ENCODE measurements at places on chromosomes 4 and X.

DNA sequence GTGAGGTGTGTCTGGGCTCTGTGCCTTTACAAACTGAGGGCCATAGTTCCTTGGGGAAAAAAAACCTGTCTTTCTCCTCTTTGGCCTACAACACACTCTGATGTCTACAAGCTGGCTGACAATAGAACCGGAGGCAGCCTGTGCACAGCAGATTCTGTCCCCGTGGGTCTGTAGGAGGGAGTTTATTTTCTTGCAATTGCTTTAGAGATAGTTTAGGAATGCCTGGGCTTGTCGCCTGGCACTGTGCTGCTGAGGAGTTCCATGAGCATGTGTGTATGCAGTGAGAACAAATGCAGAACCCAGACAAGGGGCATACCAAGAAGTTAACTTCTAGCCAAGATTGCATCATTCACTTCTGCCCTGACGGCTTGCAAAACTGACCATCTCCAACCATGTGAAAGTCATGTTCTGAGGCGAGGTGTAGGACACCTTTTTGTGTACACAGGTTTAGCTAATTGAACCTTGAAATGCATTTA lies 54.1 kb downstream of the CCNI start:
- DNase-seq = no peak

- no peak for DNase-seq
These were observed 770.1 kb upstream of the GALNTL6 start for GRCh38 chr4:171042989-171043524.

GRCh38 chr4:26985873-26986272 lies 125.2 kb downstream of the STIM2 start:
- DNase-seq = no peak

DNA sequence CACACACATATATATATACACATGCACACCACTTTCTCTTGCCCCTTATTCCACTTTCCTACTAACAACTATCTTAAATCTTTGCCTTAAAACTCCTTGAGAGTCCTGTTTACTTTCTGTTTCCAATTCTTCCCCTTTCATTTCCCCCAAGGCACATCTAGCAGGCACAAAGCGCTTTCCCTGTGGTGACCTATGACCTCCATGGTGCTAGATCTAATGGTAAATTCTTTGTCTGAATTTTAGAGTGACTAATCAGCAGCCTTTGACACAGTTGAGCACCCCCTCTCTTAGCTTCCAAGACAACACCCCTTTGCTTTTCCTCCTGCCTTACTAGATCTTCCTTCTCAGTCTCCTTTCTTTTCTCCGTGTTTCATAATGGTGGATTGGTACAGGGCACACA lies 236.4 kb upstream of the TTC29 start:
- DNase-seq = no peak

GRCh38 chr4:128385683-128386304 lies 98.2 kb upstream of the PGRMC2 start:
- no peak for DNase-seq

DNA sequence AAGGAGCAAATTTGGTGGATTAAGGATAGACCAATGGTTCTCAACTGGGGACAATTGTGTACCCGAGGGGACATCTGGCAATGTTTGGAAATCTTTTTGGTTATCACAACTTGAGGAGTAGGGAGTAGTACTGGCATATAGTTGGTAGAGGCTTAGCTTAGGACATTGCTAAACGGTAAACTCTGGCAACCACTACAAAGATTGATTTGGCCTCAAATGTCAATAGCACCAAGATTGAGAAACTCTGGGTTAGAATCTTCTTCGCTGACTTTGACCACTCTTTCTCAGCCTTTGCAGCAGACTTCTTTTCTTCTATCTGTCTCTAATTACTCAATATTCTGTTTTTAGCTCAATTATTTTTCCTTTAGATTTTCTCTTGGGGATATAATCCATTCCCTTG lies 1.5 kb upstream of the NBDY start:
- no peak for DNase-seq

DNA sequence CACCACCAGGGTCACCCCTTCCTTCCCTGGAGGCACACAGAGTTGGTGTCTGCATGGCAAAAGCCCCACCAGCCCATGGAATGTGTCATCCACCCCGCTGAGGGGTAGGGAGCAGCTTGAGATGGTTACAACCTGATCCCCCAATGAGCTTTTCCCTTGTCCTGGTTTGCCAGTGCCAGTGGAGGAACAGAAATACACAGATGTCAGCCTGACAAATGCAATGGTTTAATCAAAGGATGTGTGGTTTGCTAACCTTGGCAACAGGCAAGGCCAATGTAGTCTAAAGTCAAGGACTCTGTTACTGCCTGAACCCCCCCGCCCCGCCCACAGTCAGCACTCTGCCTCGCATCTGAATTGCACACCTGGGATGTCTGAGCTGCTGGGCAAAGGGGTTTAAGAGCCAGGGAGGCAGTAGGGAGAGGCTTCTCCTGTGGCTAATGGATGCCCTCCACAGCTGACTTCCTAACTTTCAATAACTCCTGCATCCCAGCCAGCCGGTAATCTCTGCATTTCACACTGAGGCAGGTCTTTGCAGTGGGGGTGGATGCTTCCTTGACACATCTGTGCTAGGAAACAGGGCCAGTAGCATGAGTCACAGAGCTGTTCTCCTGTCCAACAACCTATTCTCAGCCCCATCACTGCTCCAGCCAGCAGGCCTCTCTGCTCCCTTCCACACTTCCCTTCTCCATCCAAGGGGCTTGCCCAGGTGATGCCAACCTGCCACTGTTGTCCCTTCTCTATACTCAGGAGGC lies 137.5 kb downstream of the AMMECR1 start:
- DNase-seq = no peak

DNA sequence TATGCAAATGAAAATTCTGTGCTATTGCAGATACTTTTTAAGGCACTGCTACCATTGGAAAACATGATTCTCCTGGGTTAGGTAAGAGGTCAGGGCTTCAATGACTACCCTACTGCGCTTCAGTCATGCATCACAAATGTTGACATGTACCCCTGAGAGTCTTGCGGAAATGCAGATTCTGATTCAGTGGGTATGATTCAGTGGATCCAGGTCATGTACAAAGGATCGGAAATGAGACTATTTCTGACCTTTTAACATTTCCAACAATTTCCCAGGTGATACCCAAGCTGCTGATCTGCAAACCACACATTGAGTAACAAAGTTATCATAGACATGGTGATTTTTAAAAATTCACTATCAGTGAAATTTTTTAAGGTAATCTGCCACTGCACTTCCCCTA lies 62.6 kb downstream of the DDX53 start:
- no peak for DNase-seq

DNA sequence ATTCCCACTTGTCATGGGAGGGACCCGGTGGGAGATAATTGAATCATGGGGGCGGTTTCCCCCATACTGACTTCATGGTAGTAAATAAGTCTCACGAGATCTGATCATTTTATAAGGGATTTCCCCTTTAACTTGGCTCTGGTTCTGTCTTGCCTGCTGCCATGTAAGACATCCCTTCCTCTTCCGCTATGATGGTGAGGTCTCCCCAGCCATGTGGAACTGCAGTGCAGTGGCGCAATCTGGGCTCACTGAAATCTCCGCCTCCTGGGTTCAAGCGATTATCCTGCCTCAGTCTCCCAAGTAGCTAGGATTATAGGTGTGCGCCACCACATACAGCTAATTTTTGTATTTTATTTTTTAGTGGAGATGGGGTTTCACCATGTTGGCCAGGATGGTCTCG lies 2.9 kb downstream of the HPGDS start:
- peak; percentile 3 for DNase-seq

DNA sequence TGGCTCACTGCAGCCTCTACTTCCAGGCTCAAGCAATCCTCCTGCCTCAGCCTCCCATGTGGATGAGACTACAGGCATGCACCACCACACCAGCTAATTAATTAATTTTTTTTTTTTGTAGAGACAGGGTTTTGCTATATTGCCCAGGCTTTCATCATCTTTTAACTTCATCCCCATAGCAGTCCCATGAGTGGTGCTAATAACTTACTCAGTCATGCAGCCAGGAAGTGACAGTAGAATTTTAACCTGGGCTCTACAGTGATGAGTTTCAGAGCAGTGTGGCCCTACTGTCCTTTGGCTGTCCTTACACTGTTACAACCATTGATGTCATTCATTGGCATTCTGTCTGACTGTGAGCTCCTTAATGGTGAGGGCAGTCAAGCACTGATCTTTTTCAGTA lies 3.9 kb upstream of the OCIAD2 start:
- no peak for DNase-seq

- no peak for DNase-seq
These were observed 85.0 kb upstream of the SORBS2 start for GRCh38 chr4:185896817-185897488.

DNA sequence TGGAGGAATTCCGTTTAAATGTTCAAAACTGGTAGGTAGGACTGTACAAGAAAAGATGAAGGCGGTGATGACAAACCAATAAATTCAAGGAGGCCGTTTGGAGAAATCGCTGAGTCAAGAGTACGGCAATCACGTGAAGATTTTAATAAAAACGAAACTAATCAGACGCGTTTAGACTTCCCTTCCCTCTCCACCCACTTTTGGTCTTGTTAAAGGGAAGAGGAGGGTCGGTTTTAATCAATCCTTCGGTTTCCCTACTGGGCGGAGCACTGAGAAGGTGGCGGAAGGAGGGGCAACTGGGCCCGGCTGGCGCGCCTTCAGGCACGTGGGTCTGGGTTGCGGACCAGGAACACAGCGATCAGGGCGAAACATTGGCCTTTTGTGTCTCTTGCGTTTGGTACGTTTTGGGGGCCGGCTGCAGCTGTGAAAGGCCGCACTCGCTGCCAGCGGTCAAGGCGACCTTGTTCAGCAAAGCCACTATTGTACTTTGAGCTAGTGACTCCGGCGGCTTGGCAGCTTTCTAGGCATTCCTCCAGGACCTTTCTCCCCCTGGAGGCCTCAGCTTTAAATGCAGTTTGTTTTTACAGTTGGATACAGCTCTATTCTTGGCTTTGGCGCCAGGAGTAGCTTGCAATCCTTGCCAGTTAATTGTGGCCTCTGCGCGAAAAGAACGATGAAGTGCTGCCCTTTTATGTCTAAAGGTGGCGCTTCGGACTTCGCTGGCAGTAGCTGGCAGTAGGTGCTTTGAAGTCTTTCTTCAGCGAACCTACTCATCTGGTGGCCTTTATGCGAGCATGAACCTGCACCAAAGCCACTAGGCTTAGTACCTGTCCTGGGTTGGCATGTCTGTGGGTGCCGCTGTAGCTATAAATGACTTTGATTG lies 16.8 kb upstream of the LAMP2 start:
- DNase-seq = peak; percentile 23

GRCh38 chrX:35040871-35041270 lies 98.3 kb downstream of the FAM47B start:
- DNase-seq = no peak

DNA sequence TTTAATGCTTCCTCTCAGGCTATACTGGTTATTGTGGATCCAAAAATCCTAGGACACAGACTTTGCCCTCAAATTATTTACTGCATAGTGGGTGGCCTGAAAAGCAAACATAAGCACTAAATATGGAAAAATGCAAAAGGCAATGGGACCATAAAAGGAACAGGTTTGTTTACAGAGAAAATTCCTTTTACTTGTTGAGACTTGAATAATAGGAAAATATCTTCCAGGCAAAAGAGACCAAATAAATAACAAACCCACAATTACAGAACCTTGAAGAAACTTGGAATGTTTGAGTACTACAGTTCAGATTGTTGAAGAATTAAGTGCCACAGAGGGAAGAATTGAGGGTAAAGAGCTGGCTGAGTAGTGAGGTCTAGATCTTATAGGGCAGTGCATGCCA lies 711.0 kb downstream of the C4orf33 start:
- DNase-seq = no peak

DNA sequence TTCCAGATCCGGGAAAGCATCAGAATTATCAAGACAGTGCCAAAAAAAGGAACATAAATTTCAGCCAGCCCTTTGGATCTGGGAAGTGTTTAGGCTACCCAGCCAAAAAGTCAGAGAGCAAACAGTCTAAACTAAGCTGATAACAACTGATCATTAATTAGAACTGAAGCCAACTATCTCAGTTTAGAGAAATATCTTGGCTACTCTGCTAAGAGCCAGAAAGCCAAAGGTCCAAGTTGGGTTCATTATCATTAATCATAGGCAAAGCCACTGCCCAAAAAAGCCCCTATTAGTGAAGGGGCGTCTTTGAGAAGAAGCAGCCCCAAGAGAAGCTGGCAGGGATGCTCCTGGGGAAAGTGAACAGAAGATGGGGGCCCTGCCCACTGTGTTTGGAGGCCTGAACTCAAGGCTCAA lies 37.0 kb upstream of the SHISA3 start:
- no peak for DNase-seq

DNA sequence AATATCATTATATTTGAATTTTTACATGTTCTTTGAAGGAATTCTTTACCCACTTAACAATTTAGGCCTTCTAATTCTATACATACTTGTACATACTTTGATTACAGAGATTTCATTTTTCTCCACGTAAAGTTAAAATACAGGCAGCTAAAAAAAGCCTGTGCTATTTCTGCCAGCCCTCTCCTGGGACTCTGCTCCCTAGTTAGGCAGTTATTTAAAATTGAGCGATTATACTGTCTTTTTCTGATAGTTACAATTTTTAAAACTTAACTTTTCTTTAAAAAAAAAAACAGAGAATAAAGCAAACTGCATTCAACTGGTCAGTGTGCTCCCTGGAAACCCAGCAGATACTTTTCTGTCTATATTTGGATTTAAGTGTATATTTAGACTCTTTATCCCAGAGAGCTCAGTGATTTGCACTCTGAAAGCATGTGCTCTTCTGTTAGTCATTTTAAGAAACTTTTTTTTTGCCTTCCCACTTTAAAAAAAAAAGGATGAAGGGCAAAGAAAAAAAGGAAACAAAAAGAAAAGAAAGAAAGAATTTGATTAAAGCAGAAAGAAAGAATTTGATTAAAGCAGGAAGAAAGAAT lies 18.1 kb upstream of the FAM241A start:
- DNase-seq = no peak

- no peak for DNase-seq
These were observed 183.3 kb upstream of the INTU start for GRCh38 chr4:127449449-127449848.

GRCh38 chr4:4413373-4413725 lies 26.4 kb downstream of the NSG1 start:
- no peak for DNase-seq

DNA sequence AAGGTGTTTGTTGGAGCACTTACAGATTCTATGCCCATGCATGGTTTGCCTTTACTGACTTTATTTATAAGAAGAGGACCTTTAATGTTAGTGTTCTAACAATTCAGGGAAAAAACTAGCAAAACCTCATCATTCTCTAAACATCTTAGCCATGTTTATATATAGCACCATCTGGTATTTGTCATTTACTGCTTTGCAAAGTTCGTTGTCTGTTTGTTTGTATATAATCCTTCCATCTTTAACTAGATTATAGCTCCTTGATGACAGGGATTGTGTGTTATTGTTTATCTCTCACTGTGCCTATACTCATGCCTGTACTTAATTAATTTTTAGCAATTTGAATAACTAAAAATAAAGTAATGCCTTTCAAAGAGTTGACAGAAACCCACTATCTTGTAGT lies 170.6 kb upstream of the PACRGL start:
- DNase-seq = no peak

DNA sequence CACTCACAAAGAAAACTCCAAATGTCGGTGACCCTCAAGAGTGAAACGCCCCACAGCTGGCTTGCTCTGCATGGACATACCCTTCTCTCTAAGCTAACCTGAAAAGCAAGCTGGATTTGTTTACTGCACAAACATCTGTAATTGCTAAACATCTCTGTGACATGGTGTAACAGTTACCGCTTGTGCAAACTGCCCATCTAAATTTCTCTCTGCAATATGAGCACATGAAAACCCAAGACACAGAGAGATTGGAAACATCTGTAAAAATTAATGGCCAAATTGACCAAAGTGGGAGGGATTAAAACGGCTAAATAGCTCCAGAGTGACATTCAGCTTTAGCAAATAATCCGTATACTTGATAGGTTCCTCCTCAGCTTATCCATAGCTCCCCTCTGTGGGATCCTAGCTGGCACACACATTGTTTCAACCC lies 155.0 kb upstream of the MAP3K15 start:
- DNase-seq = no peak
